ENCODE measurements at places on chromosomes 11 and 22.

DNA sequence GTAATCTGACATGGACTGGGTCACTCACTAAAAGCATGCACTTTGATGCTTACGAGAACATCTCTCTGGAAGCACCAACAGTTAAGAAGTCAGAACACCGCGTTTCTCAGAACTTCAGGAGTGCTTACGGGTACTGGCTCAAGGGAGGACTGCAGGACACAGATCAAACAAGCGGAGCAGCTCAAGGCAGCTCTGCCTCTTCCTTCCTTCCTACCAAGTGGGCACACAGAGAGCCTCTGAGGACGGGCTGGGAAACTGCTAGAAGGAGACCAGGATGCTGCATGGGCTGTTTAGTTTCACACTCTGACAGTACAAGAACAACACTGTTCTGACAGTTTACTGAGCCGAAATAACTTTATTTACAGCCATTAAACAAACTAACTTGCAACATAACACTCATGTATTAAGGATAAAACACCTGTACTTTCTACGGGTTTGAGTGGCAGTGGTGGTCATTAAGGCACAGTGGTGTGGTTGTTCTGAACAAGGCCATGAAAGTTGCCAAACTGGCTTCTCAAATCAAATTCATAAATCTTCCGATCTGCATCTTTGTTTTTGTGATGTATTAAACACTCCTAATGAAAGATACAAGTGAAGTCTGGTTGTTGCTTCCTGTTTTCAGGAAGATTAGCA lies 37.5 kb downstream of the ARFGAP3 start:
- no peak for DNase-seq

DNA sequence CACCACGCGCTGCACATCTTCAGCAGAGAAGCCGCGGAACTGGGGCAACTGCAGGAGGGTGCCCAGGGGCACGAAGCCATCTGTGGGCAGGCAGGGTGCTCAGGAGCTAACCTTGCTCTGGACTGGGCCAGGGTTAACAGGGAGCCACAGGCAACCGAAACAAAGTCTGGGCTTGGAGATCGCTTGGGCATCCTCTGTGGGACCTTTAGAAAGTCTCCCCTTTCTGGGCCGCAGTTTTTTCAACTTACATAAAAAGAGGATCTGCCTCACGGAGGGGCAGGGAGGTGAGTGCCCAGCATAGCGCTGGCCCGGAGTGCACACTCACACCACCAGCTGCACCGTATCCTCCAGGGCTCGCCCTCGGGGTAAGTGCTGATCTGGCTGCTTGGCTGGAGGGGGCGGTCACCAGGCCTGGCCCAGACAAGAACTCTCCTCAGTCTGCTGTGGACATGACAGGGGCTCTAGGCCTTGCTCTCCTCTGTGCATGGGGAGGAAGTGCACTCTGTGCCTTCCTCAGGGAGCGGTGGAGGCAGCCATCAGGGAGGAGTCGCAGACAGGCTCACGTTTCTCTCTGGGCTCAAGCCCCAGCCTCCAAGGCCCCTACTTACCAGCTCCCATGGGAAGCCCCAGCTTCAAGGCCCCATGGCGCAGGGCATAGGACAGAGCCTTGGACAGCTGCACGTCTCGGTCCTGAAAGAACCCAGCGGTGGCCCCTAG lies 937 bp downstream of the TRPT1 start:
- no peak for DNase-seq

DNA sequence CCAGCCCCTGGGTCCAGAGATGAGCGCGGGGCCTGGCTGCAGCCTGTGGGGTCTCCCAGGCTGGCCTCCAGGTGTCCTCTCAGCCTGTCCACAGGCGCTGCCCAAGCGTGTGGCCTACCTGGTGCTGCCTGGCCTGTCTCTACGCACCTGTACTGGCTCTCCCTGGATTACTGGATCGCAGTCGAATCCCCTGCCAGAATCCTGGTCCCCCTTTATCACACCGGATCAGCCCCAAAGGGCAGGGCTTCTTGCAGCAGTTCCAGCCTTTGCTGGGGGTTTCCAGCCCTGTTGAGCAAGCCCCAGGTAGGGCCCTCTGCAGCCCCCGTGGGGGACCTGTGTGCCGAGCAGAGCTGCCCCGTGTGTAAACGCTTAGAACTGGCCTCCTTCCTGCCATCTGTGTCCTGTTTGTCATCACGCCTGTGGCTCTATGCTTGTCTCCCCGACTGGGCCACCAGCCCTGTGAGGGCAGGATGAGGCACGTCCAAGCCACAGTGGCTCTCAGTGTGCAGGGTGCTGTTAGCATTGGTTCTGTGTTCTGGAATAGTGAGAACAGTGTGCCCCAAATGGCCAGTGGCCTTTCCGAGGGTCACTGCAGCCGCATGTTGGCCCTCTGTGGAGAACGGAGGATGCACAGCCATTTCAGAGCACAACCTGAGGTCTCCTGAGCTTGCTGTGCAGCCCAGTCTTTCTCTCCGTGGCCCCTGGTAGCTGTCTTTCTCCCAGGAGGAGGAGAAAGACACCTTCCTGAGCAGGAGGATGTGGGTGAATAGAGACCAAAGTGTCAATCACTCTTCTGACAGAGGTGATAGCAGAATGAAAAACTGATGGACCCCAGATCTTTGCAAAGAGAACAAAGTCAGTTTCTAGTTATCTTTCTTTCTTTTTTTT lies 13.9 kb upstream of the TXNRD2 start:
- DNase-seq = no peak

GRCh38 chr11:87851234-87851633 lies 324.0 kb downstream of the RAB38 start:
- peak; percentile 1 for DNase-seq

DNA sequence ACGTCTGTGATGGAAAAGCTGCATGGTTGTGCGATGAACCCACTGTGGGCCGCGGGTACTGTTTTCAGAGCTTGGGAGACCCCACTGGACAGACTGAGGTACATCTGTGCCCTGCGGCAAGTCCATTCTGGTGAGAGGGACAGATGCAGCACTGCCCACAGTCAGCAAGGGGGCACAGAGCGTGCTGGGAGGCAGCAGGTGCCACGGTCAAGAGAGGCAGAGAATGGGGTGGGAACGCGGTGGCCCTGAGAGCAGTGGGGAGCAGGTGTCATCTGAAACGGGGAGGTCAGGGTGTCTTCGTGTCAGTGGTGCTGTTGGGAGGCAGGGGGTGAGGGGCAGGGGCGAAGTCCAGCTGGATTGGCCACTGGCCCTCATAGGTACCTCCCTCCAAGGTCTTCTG lies 32.0 kb downstream of the TBC1D22A start:
- DNase-seq = no peak

DNA sequence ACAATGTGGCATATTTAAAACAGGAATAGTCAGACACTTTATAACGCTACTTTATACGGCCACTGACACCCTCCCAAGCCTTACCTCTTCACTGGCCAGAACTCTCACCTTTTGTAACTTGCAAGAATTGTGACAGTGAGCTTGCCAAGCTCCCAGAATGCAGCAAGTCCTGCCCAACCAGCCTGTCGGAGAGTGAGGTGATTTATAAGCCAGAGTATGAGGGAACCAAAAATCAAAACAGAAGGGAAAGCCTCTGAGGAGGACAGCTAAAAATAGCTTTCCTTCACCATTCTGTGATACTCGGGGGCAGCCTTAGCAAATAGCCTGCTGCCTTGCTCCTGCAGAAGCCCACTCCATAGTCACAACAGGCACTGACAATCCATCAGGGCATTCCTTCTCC lies 229.7 kb downstream of the FAM76B start:
- no peak for DNase-seq

- DNase-seq = no peak
Observed at GRCh38 chr11:102957953-102958352, 2.4 kb upstream of the MMP13 start.

DNA sequence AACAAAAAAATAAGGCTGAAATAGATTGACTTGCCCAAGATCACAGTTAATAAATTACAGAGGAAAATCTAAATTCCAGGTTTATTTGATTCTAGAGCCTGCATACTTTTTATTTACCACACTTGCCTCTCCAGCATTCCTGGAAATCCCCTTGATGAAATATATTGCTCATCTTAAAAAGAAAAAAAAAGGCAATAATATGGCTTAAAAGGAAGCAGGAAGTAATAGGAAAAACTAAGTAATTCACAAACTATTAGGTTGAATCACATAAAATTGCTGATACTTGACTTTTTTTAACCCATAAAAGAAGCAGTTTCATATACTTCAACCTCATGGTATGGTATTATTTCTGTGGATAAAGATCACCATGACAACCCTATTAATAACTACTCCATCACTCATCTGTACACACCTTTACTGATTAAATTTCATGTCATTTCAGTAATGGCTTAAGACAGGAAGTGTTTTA lies 52.9 kb downstream of the COPB1 start:
- DNase-seq = no peak

DNA sequence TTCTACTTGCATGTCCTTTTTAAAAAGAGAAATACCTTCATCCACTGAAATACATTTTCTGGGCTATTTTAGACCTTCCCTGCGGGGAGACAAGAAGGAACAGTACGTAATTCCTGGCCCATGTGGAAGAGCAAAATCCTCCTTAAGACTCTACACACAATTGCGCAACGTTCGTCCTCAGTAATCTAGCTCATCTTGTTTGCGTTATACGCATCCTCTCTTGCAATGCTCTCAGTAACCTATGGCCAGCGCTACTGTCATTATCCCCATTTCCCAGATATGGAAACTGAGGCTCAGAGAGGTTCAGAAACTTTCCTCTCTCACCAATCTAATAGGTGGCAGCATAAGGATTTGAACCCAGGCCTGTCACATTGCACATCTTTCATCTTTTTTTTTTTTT lies 54.6 kb downstream of the RPUSD4 start:
- no peak for DNase-seq

DNA sequence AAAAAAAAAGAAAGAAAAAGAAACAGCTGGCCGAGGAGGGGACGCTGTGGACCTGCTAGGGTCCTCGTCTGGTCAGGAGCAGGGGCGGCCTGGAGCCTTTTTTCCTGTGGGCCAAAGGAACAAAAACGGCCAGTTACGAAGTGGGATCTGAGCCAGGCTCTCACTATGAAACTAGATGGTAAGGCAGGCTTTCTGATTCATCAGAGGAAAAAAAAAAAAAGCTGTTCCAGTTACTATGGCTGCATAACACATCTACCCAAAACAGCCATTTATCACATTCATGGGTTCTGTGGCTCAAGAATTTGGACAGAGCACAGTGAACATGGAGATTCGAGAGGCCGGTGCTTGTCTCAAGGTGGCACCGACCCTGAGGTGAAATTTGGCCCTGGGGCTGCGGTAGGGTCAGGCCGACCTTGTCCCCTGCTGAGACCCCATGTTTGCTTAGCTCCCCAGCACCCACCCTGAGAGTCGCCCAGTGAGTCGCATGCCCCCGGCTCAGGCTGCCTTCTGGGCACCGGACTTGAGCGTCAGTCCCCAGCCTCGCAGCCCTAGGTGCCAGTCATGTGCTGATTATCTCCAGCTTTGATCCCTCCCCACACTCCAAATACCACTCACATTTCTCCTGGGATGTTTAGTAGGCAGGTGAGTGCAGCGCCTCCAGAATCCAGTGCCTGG lies 34.2 kb downstream of the MRGPRD start:
- peak; percentile 95 for DNase-seq

DNA sequence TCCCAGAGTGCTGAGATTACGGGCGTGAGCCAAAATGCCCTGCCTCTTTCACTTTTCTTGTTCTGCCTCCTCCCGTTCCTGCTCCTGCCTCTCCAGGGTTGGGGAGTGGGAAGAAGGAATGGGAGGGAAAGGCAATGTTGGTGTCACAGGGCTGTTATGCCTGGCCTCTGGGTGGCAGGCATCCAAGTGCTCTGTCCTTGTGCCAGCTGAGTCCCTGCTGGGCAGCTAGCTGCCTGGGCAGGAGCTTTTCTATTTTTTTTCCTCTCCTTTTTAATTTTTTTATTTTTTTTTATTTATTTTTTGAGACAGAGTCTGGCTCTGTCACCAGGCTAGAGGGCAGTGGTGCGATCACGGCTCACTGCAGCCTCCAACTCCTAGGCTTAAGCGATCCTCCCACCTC lies 4.1 kb upstream of the SAC3D1 start:
- DNase-seq = no peak

DNA sequence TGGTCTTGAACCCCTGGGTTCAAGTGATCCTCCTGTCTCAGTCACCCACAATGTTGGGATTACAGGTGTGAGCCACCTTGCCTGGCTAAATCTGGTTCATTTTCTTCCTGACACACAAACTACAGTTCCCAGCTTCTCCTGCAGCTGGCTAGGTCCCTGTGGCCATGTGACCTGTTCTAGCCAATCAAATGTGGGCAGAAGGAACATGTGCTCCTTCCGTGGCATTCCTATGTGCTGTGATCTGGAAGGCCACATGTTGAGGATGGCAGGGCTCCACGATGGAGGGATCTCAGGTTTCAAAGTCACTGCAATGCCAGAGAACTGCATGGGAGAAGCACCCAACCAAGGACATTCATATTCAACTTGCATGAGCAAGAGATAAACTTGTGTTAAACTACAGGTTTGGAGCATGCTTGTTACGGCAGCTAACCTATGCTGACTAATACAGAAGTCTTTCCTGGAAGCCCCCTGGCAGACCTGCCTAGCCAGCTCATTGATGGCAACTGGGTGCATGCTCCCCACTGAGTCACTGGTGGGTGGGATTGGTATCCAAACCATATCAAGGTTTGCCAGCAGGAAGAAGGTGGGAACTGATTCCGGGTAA lies 86.0 kb downstream of the RPS6KA4 start:
- DNase-seq = peak; percentile 60

GRCh38 chr11:22521226-22521625 lies 104.4 kb downstream of the FANCF start:
- no peak for DNase-seq

- no peak for DNase-seq
Observed at GRCh38 chr11:20934516-20934915, 265.1 kb downstream of the NELL1 start.

- no peak for DNase-seq
Observed at GRCh38 chr11:27186580-27186979, 146.0 kb downstream of the BBOX1 start.

- no peak for DNase-seq
Observed at GRCh38 chr22:24200619-24201212, 19.4 kb downstream of the SUSD2 start.

- DNase-seq = no peak
Observed at GRCh38 chr11:65925397-65925796, 6.2 kb downstream of the DRAP1 start.

GRCh38 chr22:49962012-49962750 lies 1.6 kb downstream of the PIM3 start:
- peak; percentile 95 for DNase-seq

GRCh38 chr11:123443851-123444623 lies 14.0 kb downstream of the GRAMD1B start:
- no peak for DNase-seq

- DNase-seq = peak; percentile 85
Observed at GRCh38 chr11:8807544-8808225, 103.3 kb upstream of the AKIP1 start.

- no peak for DNase-seq
Observed at GRCh38 chr11:23932485-23932898, 564.4 kb upstream of the LUZP2 start.

DNA sequence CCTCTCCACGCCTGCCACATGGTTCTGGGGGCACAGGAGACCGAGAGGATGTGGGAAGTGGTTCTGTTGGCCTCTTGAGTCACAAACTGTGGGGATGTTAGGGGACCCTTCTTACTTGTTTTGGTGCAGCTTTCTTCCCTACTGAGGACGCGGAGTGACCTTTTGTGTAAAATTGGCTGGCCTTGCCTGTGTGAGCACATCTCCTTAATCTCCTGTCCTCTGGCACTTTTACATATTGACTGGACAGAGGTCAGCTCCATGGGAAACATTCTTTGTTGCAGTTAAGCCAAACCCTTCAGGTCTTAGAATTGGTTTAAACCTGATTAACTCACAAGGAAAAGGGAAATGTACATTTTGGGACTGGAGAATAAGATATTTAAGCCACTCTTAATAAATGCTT lies 51.2 kb upstream of the TENM4 start:
- no peak for DNase-seq

Measured in hepatic stellate cell (primary cell).